ENCODE measurements at places on chromosomes 6 and 20.

DNA sequence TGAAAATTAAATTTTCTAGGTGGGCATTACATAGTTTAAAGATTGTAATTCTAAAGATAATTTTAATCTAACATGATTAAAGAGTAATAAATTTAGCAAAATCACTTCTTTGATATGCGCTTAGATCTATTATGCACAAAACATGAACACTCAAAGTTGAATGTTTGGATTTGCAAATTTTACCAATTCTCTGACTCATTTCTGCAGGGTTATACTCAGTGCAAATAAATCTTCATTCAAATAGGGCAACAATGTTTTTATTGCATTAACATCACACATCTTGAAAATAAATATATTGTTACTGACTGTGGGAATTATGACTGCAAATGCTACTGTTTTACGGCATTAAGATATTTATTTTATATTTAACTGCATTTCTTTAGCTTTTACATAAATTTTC is 110.7 kb downstream of the OGFRL1 start:
- no peak for DNase-seq

GRCh38 chr20:7004801-7005200 is 237.3 kb downstream of the BMP2 start:
- DNase-seq: no peak

DNA sequence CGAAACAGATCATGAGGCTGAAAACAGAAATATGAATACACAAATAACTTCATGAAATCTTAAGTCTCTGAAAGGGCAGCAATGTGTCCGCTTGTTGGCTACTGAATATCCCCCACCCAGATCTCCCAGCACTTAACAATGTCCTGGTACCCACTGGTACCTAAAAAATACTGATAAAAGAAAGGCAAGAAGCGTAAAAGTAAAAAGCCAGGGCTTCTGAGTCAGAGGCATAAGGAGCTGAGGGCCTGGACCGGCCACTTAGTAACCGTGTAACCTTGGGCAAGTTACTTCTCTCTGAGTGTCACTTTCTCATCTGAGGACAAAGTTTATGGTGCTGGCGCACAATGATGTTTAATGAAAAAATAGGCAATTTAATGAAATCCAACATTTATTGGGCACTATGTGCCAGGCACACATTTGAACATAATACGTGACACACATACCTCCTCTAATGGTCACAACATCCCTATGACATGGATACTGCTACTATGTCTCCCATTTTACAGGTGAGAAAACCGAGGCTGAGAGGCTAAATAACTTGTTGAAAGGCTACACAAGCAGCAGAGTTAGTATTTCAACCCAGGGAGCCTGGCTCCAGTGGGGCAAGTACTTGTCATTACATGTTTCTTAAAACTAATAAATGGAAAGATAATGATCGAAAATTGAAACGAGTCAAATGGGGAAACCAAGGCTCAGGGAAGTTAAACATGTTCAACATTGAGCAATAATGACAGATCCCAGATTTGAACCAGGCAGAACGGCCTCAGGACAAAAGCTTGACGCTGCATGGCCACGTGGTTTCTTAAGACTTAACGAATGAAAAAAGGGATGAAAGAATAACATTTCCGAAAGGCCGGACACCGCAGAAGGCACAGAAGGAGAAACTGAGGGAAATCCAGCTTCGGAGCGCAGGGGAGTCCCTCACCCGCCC is 828 bp downstream of the TP53RK start:
- DNase-seq: no peak

GRCh38 chr6:154596701-154597100 is 86.2 kb upstream of the CNKSR3 start:
- DNase-seq: no peak

- peak; percentile 71 for DNase-seq
Observed at GRCh38 chr6:35522660-35523658, 10.3 kb upstream of the TULP1 start.

- no peak for DNase-seq
Observed at GRCh38 chr20:36010825-36011224, 42.4 kb downstream of the CNBD2 start.

GRCh38 chr6:101666256-101666655 is 272.7 kb downstream of the GRIK2 start:
- DNase-seq: no peak

GRCh38 chr6:47773005-47773404 is 8.8 kb upstream of the OPN5 start:
- no peak for DNase-seq

GRCh38 chr20:50561379-50562078 is 51.3 kb downstream of the PTPN1 start:
- no peak for DNase-seq

DNA sequence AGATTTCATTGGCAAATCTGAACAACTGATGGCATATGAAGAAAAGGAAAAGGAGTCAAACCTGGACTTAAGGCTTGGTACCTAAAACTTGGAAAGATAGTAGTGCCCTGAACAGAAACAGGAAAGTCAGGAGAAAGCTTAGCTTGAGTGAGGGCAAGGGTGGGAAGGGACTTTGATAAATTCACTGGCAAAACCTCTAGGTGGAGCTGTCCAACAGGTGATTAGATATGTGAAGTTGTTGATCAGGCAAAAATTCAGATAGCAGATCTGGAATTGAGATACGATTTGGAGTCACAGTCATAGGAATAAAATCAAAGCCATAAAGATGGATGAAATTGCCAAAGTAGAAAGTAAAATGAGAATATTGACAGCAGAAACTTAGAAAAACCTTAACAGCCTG is 16.1 kb upstream of the ZNF292 start:
- peak; percentile 31 for DNase-seq

GRCh38 chr6:15952231-15953151 is 176.4 kb upstream of the MYLIP start:
- DNase-seq: no peak

- no peak for DNase-seq
Observed at GRCh38 chr20:1013566-1014340, 11.6 kb upstream of the RSPO4 start.

- no peak for DNase-seq
Observed at GRCh38 chr6:169005166-169005565, 248.5 kb downstream of the THBS2 start.

DNA sequence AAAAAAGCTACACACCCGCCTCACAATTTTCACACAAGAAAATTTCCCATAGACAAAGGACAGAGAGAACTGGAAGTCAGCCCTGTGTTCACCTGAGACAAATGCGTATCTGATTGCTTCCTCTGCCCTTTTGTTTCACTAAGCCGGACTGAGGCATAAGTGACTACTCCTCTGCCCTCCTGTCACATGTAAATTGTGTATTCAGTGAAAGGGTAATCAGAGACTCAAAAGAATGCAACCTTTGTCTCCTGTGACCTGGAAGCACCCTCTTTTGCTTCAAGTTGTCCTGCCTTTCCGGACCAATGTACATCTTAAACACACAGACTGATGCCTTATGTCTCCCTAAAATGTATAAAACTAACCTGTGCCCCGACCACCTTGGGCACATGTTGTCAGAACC is 483.8 kb upstream of the EYS start:
- no peak for DNase-seq

GRCh38 chr6:75261299-75261698 is 17.7 kb upstream of the COX7A2 start:
- no peak for DNase-seq

DNA sequence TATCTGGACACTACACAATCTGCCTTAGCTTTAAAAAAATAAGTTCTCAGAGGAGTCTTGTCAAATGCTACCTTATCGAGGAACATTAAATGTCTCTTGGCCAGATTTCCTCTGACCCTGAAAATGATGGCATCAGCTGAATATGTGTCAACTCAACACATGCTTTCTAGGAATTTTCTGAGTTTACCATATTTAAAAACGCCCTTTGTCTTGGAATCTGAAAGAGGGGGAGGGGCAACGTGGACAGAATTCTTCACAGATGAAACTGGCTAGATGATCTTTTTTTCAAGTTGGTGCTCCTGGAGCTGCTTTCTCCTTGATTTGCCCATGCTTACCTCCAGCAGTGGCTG is 5.1 kb downstream of the SOX4 start:
- no peak for DNase-seq

DNA sequence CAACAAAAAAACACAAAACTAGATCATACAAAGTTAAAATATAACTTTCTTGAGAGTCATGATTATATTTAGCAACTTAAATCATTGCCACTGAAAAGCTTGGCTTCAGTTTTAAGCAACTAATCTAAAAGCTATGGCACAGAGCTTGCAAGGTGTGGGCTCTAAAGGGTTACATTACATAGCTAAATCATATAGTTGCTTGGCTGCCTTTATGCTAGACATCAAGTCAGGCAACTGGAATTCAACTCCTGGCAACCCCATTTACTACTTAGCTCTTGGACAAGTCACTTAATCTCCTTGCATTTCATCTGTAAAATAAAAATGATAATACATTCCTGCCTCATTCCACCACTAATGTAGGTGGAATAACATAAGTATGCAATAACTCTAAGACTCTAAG is 40.9 kb upstream of the GCM1 start:
- DNase-seq: no peak

- DNase-seq: no peak
Observed at GRCh38 chr6:43890197-43891062, 120.4 kb downstream of the VEGFA start.

GRCh38 chr6:3808759-3809514 is 40.2 kb upstream of the FAM50B start:
- no peak for DNase-seq

DNA sequence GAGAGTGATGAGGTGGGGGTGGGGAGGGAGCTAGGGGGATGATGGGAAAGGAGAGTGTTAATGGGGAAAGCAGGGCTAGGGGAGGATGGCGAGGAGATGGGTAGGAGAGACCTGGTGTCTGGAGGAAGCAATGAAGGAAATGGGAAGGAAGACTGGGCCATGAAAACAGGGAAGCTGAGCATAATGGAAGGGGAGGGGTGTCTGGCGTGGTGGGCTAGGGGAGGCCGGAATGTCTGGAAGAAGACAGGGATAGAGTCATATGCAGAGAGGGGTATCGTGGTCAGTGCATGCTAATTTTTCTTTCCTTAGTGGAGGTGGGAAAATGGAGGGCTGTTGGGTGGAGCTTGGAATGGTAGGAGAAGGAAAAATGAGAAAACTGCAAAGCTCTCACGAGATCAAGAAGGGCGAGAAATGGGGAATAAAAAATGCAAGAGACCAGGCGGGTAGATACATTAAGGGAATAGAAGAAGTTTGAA is 423 bp downstream of the KLHDC3 start:
- DNase-seq: no peak

DNA sequence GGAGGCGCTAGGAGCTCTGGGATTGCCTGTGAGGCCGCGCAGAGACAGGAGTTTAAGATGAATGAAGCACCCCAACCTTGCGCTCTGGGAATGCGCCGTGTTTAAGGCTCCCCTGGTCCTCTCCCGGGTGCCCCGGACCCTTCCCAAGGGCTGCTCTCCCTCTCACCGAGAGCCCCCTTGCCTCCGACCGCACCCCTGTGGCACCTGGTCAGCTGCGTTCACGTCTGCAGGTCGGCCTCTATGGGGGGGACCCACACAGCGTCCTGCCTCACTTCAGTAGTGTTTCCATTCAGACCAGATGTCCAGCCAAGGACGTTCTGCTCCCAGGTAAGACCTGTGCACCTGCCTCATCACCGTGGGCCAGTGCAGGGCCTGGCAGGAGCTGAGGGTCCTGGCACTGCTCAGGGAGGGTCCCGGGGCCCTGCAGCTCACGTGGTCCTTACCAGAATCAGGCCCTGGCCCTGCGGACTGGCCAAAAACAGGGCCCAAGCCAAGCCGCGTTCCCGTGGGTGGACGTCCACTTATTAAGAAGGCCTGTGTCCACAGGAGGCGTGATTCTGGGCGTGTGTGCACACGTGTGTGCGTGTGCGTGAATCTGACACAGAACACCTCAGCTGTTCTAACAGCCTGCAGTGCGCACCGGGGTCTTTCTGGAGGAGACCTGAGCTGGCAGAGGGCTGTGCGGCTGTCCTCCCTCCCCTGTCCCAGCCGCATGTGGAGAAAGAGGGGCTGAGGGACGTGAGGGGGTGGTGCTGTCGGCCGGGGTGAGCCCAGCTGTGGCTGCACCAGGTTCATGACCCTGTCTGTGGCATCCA is 79.9 kb upstream of the BHLHE23 start:
- no peak for DNase-seq

- DNase-seq: no peak
Observed at GRCh38 chr20:32792731-32793458, 26.9 kb upstream of the MAPRE1 start.

- DNase-seq: no peak
Observed at GRCh38 chr6:150302520-150303176, 66.2 kb upstream of the IYD start.

DNA sequence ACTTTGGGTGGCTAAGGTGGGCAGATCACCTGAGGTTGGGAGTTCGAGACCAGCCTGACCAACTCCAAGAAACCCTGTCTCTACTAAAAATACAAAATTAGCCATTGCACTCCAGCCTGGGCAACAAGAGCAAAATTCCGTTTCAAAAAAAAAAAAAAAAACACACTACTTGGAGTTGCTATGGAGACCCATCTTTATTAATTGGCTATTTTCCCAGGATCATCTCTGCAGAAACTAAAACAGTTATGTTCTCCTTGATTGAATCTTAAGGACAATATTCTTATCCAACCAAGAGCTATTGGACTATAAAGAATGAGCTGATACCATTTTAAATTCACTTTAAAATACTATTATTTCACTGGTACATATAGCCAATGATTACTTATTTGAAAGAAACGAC is 14.7 kb downstream of the AKIRIN2 start:
- no peak for DNase-seq

DNA sequence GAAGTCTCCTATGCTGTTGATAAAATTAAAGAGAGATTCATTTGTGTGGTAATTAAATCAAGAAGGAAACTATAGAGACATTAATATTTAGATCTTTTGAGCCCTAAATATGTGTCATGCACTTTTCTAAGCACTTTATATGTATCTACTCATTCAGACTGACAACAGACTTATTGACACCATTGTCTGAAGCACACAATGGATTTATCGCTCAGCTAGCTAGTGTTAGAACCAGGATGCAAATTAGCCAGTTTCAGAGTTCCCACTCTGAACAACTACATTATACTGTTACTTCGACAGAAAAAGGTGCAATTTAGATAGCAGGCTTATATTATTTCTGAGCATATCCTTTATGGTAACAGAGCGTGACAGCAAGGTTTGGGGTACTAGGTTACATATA is 27.7 kb upstream of the KIAA0408 start:
- no peak for DNase-seq

GRCh38 chr20:13913572-13913971 is 76.8 kb downstream of the SEL1L2 start:
- DNase-seq: no peak

DNA sequence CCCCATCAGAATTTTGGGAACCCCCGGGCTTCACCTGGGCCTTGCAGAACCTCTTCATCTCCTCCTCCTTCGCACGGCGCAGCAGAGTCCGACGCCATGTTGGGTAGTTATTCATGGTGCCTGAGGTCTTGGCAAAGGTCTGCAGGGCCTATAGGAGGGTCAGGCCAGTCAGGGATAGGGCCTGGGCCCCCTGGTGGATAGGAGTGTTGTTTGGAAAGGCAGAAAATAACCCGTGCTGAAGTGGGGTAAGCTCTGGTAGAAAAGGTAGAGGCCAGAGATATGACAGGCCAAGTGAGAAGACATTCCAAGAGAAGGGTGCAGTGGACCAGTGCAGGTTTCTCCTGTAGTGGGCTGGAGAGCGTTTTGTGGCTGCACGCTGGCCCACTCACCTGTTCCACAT is 4.9 kb downstream of the SMPD2 start:
- no peak for DNase-seq

Data from memory B cell (primary cell).